ENCODE measurements at places on chromosomes 13 and 19.
A peak's percentile ranks its signal among the peaks of the same experiment; 100 is the strongest.

GRCh38 chr19:13063461-13064091, 39.1 kb downstream of the LYL1 start:
- no peak for DNase-seq

DNA sequence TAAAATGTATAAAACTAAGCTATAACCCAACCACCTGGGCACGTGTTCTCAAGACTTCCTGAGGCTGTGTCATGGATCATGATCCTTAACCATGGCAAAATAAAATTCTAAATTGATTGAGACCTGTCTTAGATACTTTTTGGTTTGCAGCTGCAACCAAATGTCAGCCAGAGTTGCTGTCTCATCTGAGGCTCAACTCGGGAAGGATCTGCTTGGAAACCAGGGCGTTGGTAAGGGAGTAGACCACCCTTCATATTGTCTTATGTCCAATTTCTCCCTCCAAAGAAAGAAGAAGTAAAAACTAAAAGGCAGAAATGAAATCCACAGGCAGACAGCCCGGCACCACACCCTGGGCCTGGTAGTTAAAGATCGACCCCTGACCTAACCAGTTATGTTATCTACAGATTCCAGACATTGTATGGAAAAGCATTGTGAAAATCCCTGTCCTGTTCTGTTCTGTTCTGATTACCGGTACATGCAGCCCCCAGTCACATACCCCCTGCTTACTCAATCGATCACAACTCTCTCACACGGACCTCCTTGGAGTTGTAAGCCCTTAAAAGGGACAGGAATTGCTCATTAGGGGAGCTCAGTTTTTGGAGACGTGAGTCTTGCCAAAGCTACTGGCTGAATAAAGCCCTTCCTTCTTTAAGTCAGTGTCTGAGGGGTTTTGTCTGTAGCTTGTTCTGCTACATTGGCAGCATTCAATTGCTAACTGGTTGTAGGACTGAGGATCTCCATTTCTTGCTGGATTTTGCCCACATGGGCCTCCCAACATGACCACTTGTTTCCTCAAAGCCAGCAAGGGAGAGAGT, 22.9 kb upstream of the IGSF23 start:
- DNase-seq = no peak

GRCh38 chr19:56400485-56400884, 3.6 kb upstream of the ZNF583 start:
- DNase-seq = no peak

GRCh38 chr13:93700115-93700514, 473.5 kb downstream of the GPC6 start:
- DNase-seq = peak; percentile 15

DNA sequence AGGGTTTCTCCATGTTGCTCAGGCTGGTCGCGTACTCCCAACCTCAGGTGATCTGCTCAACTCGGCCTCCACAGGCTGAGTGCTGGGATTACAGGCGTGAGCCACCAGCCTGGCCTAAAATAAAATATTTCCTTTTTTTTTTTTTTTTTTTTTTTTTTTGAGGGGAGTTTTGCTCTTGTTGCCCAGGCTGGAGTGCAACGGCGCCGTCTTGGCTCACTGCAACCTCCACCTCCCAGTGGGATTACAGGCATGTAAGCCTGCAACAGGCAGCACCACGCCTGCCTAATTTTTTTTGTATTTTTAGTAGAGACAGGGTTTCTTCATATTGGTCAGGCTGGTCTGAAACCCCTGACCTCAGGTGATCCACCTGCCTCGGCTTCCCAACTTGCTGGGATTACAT, 4.9 kb downstream of the ZNF506 start:
- DNase-seq = no peak

- no peak for DNase-seq
Measured at GRCh38 chr19:44722131-44723121, 23.5 kb downstream of the CEACAM16 start.

GRCh38 chr19:41849067-41849466, 4.2 kb downstream of the DMRTC2 start:
- no peak for DNase-seq

- DNase-seq = no peak
Measured at GRCh38 chr13:30763786-30764413, 28.6 kb downstream of the ALOX5AP start.
